ENCODE measurements at places on chromosomes 3 and 15.

DNA sequence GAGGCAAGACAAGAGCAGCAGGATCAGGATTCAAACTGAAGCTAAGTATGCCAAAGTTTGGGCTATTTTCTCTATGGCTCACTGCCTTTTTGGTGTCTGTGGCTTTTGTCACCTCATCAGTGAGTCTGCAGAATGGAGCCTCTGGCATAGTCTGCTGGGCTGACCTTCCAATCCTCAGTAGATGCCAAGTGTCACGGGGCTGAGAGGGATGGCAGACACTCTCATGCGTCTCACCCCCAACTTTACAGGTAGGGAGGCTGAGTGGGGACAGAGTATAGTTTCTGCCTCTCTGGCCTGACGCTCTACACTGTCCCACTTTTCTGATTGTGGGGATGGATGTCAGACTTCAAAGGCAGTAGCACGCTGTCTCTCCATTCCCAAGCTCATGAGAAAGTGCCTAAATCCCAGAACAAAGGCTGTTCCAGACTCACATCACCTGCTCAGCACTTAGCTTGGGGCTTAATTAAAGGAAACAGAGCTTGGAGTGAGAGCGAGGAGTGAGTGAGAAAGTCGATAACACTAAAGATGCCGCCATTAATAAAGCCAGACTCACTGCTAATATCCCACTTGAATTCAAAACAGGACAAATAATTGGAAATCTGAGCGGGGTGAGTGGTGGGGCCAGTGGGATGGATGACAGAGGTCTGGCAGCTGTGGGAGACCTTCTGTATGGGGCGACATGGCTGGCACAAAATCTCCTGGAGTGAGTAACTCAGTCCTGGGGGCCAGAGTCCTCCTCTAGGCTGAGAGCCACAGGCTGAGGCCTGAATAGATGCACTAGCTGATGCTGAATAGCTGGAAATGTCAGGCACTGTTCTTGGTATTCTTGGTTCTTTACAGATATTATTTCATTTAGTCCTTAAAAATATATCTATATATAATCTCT is 78.4 kb upstream of the MRPS22 start:
- DNase-seq, result no peak

GRCh38 chr3:675846-676245 is 417.0 kb upstream of the CNTN6 start:
- no peak for DNase-seq

DNA sequence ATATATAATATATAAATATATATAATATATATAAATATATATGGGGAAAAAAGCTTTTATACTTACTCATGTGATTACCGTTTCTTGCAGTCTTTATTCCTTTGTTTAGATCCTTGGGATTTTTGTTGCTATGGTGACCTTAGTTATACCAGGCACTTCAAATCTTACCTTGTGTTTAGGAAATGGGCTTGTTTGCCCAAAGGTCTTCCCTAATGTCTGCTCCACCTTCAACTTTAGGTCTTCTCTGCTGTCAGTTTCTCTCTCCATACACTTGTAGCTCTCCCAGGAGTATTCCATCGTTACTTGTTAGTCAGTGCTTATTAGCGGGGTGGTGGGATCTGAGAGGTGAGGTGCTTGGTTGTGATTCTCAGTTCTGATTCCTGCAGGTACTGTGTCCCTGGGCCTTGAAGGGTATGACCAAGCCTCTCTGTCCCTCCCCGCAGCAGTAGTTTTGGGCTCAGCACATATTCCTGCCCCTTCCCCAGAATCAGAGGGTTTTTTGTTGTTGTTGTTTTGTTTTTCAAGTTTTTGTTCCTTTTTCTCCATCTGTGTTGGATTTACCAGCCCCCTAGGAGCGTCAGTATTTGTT is 9.6 kb upstream of the LAMP3 start:
- no peak for DNase-seq

- DNase-seq, result no peak
These were observed 138.5 kb downstream of the NECTIN3 start for GRCh38 chr3:111210003-111210711.

DNA sequence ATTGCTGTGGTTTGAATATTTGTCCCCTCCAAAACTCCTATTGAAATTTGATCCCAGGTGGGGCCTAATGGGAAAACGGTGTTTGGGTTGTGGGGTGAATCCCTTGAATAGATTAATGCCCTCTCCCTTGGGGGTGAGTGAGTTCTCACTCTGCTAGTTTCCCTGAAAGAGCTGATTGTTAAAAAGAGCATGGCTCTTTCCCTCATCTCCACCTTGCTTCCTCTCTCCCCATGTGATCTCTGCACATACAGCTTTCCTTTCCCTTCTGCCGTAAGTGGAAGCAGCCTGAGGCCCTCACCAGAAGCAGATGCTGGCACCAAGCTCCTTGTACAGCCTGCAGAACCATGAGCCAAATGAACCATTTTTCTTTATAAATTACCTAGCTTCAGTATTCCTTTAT is 394.9 kb upstream of the WNT5A start:
- no peak for DNase-seq

DNA sequence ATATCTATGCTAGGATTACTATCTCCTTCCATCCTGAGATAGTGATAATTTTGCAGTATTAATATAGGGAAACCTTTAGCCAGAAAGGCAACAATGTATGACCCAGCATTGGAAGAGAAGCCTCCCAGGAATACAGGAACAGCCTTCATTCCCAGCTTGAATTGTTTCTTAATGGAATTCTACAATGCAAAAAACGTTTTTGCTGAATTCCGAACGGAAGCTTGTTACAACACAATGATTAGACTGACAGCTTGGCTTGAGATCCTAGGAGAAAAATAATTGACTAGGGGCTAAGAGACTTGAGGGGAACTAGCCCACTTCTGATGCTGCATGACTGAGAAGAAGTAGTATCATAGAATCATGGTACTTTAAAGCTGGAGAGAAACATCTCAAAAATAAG is 140.2 kb downstream of the RSL24D1 start:
- DNase-seq, result no peak

GRCh38 chr3:177810162-177810623 is 612.9 kb upstream of the TBL1XR1 start:
- DNase-seq, result peak; percentile 80

DNA sequence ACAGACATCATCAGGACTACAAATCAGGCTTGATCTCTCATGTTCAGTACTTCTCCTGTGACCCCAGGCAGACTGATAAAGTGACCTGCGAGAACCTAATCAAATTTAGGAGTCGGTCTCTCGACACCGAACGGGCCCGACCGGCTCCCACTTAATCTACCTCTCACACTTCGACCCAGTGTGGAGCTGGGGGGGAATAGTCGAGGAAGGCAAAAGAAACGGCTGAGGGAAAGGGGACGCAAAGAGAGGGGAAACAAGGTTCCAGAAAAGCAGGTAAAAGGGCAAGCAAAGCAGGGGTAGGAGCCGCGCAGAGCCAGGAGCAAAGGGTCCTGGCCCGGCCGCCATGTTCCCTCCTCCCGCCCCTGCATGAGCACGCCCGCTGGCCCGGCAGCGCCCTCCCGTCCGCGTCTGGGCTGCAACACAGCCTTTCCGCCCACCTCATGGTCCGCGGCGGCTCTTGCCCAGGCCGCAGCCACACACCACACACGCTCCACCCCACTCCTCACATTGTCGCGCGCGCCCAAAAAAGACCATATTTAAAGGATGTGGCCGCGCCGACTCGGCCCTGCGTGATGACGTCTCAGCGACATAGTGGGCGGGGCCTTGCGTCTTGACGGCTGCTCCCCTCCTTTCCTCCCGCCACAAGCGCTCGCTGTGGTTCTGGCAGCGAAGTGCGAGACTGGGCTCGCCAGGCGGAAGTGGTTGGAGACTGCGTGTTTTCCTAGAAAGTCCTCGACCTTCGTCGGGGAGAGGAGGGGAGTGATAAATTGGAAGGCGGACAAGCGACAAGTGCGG is at the start of gene ICE2:
Gene ICE2, minus strand, starts transcription at position 577 of the 795 bp plus-strand sequence. CDS start 1,165 bp downstream, outside the sequence.
- DNase-seq, result peak; percentile 94

- no peak for DNase-seq
These were observed 3.6 kb upstream of the GNB4 start for GRCh38 chr3:179454887-179455286.

GRCh38 chr3:119700920-119701734 is 1.7 kb upstream of the CFAP91 start:
- DNase-seq, result no peak

- DNase-seq, result peak; percentile 53
These were observed 17.6 kb upstream of the CYP11A1 start for GRCh38 chr15:74384881-74385643.

- DNase-seq, result no peak
These were observed 237.8 kb upstream of the ADAMTS9 start for GRCh38 chr3:64925575-64925974.

DNA sequence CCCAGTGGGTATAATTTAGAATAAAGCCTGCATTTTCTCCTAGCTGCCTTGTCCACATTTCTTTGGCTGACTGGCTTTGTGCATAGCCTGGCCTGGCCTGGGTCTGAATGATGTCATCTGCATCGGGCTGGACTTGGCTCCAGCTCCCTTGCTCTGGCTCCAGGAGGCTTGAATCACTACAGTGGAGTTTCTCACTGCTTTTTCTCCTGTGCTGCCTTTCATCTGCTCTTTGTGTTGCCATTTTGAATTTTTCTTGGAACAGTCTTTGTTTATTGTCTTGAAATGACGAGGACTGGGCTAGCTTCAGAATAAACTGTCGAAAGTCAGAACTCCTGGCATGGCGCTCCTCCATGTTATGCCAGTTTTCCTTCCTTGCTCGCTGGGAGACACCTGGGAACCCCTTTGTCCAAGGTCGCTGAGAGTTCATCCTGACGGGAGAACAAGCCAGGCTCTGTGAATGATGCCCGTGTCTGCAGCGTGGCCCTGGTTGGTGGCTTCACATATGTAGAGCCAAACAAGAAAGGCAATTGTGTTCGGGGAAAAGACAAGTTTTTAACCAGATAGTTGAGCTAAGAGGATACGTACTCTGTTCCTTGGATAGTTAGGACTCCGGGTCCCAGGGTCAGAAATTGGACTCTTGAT is 258.9 kb downstream of the PDZRN3 start:
- no peak for DNase-seq

DNA sequence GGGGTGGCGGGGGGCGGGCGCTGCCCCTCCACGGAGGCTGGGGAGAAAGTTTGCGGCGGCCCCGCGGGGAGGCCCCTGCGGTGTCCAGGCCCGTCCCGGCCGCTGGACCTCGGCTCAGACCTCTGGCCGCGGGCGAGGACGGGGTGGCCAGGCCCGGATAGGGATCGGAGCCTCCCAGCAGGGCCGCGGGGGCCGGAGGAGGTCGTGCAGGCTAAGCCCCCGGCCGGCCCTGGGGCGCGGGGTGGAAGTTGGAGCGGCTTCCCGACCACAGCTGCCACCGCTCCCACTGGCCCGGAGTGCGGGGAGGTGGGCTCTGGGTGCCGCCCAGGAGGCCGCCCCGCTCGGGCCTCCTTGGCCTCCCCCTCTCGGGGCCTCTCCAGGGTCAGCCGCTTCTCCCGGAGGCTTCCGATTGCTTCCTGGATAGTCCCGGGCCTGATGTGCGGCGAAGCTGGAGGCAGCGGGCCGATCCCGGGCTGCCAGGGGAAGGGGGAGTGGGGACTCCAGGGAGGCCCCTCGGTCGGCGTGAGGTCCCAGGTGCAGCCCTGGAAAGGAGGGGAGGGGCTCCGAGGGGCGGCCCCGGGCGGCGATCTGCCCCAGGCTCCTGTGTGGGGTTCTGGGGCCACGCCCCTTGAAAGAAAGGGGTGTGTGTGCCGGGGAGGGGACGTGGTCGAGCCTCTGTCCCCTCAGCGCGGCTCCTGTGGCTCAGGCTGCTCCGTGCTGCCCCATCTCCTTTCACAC is 907 bp downstream of the PLXNA1 start:
- no peak for DNase-seq

GRCh38 chr15:65377976-65378366 is at the start of gene IGDCC3:
Gene IGDCC3 (minus strand): TSS chr15:65378002. CDS start chr15:65377788, 214 bp downstream.
- no peak for DNase-seq

DNA sequence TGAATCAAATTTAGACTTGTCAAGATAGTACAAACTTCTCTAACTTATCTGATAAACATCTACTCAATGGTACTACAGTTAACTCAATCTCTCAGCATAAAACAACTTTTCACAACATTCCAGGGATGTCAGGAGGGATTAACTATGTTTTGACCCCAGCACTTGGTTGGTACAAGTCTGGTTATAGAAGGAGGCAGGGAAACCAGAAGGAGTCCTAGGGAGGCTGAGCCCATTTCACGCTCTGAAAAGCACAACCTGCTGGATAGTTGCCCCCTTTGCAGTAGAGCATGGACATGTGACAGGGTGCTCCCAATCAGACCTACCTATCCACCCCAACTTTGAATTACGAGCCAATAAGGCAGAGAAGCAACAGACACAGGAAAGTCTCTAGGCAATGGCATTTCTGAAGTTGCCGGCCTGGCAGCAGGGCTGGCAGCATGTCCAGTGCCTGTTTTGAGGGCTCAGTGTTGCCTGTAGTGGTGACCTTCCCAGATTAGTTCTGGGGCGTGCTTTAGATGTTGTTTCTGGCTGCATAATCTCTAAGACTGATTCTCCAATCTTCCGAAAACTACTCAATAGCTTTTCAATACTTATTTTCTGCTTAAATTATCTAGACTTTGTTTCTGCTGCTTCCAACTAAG is 8.2 kb downstream of the ANKUB1 start:
- DNase-seq, result no peak

- DNase-seq, result no peak
These were observed 27.1 kb downstream of the SHC4 start for GRCh38 chr15:48936666-48937065.

DNA sequence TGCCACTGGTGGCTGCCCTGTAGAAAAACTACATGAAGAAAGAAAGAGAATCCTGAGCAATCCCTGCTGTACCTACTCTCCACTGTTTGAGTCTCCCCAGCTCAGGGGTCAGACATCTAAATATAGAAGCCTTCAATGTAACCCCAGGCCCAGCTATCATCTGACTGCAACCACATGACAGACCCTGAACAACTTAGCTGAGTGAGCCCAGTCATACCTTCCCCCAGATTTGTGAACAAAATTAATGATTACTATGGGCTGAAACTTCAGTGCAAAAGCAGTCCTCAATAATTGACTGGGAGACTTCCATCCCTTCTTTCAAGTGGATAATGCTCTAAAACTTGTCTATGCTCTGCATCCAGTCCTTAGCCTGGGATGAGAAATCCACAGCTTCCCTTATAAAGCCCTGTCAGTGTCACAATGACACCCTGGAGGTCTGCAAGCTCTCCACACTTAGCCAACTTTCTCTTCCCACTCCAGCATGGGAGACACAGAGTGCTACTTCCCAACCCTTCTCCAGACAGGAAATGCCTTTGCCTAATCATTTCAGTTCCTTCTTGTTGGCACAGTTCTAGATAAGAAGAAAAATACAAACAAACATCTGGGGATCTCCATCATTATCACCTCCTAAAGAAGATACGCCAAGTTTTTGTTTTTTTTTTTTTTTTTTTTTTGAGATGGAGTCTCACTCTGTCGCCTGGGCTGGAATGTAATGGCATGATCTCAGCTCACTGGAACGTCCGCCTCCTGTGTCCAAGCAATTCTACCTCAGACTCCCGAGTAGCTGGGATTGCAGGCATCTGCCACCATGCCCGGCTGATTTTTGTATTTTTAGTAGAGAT is 198.5 kb upstream of the GADL1 start:
- DNase-seq, result no peak

GRCh38 chr3:25713341-25713985 is 48.8 kb upstream of the TOP2B start:
- no peak for DNase-seq

All from T47D (cell line).